CD4-positive, alpha-beta T cell treated with Interleukin-21 for 1 hour (primary cell): ENCODE measurements at places on chromosomes 4 and X.
A peak's percentile ranks its signal among the peaks of the same experiment; 100 is the strongest.

GRCh38 chrX:68728186-68728585, 80.7 kb downstream of the STARD8 start:
- DNase-seq: no peak

- no peak for DNase-seq
These were observed 27.1 kb downstream of the MORC4 start for GRCh38 chrX:106972896-106973295.

DNA sequence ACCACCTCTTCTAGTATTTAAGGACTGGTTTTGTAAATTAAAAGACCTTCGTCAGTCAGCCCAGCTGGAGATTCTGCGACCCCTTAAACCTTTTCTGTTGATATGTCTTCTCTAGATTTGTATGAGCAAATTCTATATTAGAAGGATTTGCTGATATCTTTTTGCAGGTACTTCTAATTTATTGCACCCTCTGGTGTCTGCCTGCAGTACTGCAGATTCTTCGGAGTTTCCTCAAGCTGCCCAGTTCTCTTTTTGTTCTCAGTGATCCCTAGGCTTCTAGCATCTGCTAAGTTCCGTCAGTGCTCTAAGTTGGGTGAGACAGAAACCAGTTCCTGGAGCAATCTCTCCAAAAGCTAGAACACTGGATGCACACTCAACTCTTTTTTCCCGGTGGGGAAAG, 545.2 kb downstream of the C4orf33 start:
- peak; percentile 33 for DNase-seq

DNA sequence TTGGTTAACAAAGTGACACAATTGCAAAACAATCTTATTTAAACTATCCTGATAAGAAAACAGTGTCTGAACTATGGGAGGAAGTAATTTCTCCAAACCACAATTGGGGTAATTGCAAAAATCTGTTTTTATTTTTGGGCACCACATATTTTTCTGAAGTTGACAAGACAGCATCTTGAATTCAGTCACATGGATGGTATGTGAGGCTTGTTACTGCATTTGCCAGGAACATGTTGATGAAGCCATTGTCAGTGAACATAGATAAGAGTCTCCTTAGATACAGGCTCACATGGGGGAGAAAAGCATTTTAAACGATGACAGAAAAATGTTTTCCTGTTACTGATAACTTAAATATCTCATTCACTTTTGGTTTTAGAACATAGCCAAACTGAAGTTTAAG, 5.5 kb upstream of the USP53 start:
- no peak for DNase-seq

DNA sequence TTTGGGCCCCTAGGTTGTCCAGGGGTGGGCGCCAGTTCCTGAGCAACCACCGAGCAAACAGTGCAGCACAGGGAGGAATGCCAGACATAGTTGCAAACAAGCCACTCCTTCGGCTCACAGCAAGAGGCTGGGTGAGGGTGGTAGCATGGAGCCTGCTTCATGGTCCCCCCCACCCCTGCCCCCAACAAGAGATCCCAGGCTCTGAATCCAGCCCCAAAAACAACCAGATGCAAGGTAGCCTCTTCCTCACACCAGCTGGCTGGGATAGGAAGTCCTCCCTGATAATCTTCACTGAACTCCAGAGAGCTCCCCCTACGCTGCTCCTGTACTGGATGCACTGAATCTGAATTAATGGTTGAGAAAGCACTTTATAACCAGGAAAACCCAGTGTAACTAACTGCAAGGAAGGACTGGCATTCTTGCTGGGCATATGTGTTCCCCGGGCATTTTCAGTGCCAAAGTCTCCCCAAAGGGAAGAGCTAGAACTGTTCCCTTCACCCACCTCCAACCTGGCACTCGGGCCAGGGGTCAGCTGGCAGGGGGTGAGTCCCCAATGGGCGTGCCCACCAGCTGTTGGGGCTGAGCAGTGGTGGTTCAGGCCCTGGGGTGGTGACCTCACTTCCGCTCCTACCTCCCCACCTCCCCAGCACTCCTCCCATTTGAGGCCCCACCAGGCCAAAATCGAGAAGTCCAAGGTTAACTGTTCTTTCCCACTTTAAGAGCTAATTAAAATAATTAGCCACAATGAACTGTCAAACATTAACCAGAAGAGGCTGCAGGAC, 1.5 kb downstream of the ELF4 start:
- peak; percentile 50 for DNase-seq

- no peak for DNase-seq
These were observed 979 bp downstream of the EFNB1 start for GRCh38 chrX:68829582-68830418.

- DNase-seq: no peak
These were observed 61.7 kb downstream of the SLIT2 start for GRCh38 chr4:20313237-20314030.

GRCh38 chrX:15376956-15377355, 7.3 kb downstream of the VEGFD start:
- DNase-seq: no peak

DNA sequence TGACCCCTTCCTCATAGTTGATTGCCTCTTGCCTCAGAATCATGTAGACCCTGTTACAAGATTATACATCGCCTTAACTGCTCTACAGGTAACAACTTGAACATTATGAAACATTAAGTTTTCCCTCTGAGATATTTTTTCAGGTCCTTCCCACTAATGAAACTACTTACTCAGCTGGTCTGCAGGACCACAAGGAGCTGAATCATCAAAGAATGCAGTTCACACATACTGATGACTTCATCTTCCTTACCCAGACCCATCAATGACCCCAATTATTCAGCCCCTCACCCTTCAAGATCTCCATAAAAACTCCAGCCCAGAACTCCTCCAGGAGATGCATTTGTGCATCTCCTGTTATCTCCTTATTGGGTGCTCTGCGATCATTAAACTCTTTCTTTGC, 720.9 kb downstream of the RAPGEF2 start:
- DNase-seq: no peak

GRCh38 chr4:108149588-108150380, 18.9 kb downstream of the LEF1 start:
- no peak for DNase-seq

DNA sequence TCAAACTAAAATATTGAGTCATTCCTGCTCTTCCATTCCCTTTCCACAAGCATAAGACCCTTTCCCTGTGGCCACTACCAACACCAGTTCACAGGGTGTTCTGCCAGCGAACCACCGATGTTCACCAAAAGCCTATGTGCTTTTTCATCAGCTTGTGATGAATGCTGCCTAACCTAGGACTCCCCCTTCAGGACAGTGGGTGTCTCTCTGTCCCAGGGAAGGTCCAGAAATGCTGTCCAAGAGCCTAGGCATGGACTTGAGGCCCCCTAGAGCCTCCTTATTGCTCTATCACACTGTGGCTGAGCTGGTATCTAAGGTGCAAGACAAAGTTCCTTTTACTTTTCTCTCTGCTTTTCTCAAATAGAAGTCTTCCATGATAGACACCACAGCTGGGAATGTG, 1015.6 kb downstream of the PCDH19 start:
- DNase-seq: no peak

DNA sequence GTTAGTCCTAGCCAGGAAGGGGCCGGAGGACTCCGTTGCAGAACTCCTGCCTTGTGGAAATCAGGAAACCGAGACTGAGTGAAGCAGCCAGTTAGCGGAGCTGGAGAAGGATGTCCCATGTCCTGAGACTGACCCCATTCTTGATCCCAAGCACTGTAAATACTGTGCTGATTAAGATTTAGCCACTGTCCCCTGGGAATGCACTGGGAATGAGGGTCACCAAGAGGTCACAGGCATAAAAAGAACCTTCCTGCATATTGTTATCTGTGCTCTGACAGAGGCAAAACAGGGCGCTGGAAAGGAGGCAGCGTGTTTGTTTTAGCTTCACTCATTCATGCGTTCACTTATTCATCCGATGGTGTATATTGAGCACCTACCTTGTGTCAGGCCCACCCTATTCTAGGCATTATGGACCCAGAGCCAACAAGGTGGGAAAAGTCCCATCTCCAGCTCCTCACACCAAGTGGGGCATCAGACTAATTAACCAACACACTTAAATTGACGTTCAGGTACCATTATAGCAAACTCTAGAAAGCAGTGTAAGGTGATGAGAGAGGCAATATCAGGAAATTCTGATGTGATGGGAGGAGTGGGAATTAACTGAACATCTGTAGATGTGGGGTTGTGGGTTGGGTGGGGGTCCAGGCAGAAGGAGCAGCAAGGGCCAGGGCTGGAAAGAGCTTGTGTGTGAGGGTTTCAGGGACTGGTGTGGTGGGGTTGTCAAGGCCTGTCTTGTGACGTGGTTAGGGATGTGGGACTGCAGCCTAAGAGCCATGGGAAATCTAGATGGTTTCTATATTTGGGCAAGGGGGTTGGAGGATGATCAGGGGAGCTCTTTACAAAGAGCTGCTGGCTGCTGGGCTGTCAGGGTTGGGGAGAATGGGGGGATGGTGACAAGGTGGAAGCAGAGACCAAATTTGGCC, 10.6 kb upstream of the SLC2A9 start:
- no peak for DNase-seq

DNA sequence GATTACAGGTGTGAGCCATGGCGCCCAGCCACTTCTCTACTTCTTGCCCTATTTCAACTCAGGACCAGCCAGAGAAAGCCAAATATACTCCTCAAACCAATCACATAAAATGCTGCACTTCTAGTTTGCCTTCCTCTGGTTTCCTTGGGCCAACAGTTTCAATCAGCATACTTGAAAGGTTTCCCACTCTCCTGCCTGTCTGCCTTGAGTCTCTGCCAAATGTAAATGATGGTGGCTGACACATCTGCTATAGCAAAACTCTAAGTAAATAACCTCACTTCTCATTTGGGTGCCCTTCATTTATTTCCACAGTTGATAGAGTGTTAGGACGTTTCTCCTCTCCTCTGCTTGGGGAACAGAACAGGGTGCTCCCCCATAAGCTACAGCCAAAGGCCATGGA, 36.4 kb upstream of the PPA2 start:
- DNase-seq: no peak

DNA sequence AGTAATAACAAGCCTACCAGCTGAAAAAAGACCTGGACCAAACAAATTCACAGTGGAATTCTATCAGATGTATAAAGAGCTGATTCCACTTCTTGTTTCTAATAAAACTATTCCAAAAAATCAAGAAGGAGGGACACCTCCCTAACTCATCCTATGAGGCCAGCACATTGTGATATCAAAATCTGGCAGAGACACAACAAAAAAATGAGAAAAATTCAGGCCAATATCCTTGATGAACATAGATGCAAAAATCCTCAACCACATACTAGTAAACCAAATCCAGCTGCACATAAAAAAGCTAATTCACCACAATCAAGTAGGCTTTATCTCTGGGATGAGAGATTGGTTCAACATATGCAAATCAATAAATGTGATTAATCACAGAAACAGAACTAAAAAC, 147.9 kb upstream of the NEIL3 start:
- no peak for DNase-seq

- no peak for DNase-seq
These were observed 954.6 kb upstream of the LCORL start for GRCh38 chr4:18975916-18976808.

DNA sequence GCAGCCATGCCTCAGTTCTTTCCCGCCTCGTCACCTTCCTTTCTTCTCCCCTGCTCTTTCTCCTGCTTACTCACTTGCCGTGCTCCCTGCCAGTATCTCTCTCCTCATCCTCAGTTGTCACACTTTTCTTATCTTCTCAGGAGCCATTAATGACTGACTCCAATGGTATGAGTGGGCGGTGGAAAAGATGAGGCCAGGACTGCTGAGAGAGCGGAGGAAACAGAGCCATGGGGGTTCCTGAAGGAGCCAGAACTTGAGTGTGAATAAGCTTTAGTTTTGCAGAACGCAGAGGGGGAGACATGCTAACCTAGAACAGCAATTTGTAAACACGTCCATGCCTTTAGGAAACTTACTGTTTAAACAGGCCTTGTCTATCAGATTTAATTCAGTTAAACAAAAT, 126.5 kb downstream of the CHIC2 start:
- no peak for DNase-seq

- no peak for DNase-seq
These were observed 104.4 kb downstream of the STIM2 start for GRCh38 chr4:26964994-26965393.

DNA sequence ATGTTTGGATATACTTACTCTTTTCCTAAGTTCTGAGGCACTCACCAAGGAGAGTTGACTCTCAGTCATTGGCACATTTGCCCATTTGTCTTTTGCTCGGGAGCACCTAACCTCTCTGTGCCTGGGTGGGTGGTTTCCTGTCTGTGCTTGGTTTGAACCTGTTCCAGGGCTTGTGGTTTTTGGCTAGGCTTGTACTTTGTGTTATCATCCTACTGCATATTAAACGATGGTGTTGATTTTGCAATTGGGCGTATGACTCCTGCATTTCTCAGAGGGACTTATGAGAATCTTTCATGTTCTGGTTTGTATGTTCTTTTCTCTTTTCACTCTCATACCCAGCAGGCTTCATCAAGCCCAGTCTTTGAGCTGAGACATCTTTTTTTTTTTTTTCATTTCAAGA, 161.7 kb downstream of the BTC start:
- DNase-seq: peak; percentile 40
